MCF 10A (cell line): ENCODE measurements at places on chromosomes 4 and X.

- no peaks in the 10 kb centered on the region for H3K27me3 ChIP-seq
- no peak overlapping the region for H3K27ac ChIP-seq
- no peaks in the 10 kb centered on the region for H3K36me3 ChIP-seq
These were observed 47.2 kb upstream of the LAS1L start for GRCh38 chrX:65581661-65582339.

DNA sequence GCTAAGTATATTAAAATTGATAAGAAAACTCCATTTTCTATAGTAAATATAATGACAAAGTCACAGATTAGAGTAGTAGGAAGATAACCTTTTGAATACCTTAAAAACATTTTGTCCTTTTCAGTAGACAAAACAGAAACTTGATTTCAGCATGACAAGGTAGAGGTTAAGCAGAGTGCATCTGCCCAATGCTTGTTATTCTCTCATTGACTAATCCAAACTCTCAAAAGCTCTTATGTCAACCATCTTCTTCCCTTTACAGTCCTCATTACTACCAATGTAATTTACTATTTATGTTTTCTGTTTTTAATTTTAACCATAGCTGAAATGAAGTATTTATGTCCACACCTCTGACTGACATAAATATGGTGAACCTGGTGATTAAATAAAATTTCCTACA, 11.1 kb downstream of the NIPAL1 start:
- no peaks in the 10 kb centered on the region for H3K27me3 ChIP-seq
- H3K4me1 ChIP-seq = no peaks in the 10 kb centered on the region
- no peak for DNase-seq
- no peak overlapping the region for H3K27ac ChIP-seq
- H3K36me3 ChIP-seq = peaks cover 17% of the 10 kb centered on the region
- no peak overlapping the region for H3K4me3 ChIP-seq

GRCh38 chrX:133389975-133390374, 25.3 kb downstream of the GPC4 start:
- DNase-seq = no peak
- H3K4me3 ChIP-seq = no peak overlapping the region
- H3K4me1 ChIP-seq = no peaks in the 10 kb centered on the region
- H3K36me3 ChIP-seq = no peaks in the 10 kb centered on the region
- H3K27me3 ChIP-seq = peaks cover 77% of the 10 kb centered on the region
- H3K27ac ChIP-seq = no peak overlapping the region

DNA sequence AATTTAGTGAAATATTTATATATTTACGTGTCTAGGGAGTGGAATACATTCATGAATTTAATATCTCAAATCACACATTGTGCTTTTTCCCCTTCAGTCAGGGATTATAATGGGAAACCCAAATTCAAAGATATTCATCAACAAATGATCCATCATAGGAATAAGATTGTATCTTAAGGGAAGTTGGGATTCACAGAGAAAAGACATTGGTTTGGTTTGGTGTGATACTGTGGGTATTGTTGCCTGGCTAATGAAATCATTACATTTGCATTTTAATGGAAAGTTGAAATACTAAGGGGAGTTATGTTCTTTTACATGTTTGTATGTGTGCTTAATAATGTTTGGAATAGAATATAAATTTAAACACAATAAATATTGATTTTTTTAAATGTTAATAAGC, 1.7 kb downstream of the TET2 start:
- H3K4me3 ChIP-seq = peak overlapping the region; percentile 95
- no peaks in the 10 kb centered on the region for H3K27me3 ChIP-seq
- DNase-seq = no peak
- peaks cover 20% of the 10 kb centered on the region for H3K4me1 ChIP-seq

DNA sequence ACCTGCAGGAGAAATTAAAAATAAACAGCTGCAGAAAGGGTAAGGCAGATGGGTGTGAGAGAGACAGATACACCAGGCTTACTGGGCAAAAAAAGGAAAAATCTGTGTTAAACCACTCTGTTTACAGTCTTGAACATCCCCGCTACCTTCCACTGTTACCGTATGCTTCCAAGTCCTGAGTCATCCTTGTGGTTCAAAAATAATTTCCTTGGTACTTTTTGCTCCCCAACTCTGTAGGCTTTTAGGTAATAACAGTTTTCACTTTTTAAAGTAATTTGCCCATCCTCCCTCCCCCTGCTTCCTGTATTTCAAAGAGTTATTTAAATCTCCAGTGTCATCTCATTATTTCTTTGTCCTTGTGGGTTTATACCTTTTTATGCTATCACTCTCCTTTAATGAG, 210.1 kb upstream of the FAT4 start:
- H3K4me3 ChIP-seq = no peak overlapping the region
- DNase-seq = peak; percentile 36
- peaks cover 6% of the 10 kb centered on the region for H3K36me3 ChIP-seq

DNA sequence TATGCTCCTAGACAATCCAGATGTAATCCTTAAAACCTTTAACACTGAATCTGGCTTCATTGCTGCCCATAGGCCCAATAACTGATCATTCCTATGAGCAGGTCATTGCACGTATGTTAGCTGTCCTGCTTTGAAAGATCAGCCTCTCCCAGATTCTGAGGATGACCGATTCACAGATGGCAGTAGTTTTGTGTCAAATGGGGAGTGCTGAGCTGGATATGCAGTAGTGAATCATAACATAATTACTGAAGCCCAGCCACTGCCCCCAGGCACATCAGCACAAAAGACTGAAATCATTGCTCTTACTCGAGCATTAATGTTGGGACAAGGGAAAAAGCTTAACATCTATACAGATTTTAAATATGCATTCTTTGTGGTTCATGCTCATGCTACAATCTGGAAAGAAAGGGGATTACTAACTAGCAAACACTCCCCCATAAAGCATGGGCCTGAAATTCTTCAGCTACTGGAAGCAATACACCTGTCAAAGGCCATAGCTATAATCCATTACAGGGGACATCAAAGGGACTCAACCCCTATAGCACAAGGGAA, 16.4 kb upstream of the ZNF280C start:
- H3K4me1 ChIP-seq = no peaks in the 10 kb centered on the region
- peaks cover 33% of the 10 kb centered on the region for H3K27me3 ChIP-seq
- H3K36me3 ChIP-seq = no peaks in the 10 kb centered on the region
- no peak overlapping the region for H3K27ac ChIP-seq
- no peak for DNase-seq

- no peaks in the 10 kb centered on the region for H3K27me3 ChIP-seq
- H3K4me1 ChIP-seq = peaks cover 7% of the 10 kb centered on the region
- no peaks in the 10 kb centered on the region for H3K36me3 ChIP-seq
- DNase-seq = no peak
- H3K27ac ChIP-seq = no peak overlapping the region
These were observed 74.0 kb downstream of the FAM53A start for GRCh38 chr4:1609901-1610790.
